ENCODE measurements at places on chromosomes 16 and 17. TPM values are rescaled to one million over a fixed set of nuclear protein-coding genes. Genes with fewer than 3 reads are reported as not detected.

CDH13 gene
- 0.07 TPM for total RNA-seq

CCDC154 gene
- total RNA-seq: 5.7 TPM

DNA sequence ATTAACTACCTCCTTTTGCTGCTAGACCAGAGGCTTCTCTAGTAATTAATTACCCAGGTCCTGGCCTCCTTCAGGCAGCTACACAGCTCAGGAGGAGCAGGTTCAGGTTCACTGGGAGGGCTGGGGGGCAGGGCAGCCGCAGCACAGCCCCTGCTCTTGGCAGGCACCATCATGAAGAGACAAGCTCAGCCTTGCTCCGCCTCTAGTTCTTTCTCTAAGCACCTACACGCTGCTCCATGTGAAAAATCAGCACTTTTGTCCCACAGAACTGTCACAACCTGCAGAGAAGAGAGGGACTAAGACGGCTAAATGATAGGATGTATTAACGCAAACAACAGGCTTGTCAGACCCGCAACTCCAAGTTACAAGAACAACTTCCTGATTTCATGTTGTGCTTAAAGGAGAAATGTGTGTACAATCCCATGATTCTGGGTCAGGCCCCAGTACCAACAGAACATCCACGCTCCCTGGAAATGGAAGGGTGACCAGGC lies 53.4 kb downstream of the GRB2 start:
- peak; percentile 25 for DNase-seq

GRCh38 chr17:62704381-62704971 lies 77.0 kb downstream of the MRC2 start:
- no peak for DNase-seq

- DNase-seq: no peak
These were observed at the start of gene EME2 for GRCh38 chr16:1772362-1772907. Gene EME2 (plus strand): TSS chr16:1772810. CDS start chr16:1773228, 418 bp downstream.

GRCh38 chr17:64236827-64237403 lies 26.1 kb downstream of the TEX2 start:
- DNase-seq: no peak

GRCh38 chr17:57773557-57773956 lies 28.5 kb upstream of the CCDC182 start:
- DNase-seq: no peak

GRCh38 chr17:73228748-73229236 lies 32.9 kb downstream of the CPSF4L start:
- no peak for DNase-seq

DNA sequence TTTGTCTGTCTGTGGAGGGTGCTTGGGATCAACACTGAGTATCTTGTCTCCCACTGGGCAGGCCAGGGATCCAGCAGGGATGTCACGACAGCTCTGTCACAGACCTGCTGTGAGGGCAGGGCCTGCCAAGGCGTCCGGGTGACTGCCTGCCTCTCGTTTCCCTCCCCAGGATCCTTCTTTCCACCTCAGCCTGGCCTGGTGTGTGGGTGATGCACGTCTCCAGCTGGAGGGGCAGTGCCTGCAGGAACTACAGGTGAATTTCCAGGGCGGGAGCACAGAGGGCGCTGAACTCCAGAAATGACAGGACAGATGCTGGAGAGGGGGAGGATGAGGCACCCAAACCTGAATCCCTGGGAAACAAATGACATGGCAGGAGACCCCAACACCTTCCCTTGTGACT lies 6.8 kb upstream of the MMP15 start:
- no peak for DNase-seq

Data from progenitor cell of endocrine pancreas (in vitro differentiated cells).